ENCODE measurements at places on chromosomes 6 and 20. TPM values are rescaled to one million over a fixed set of nuclear protein-coding genes. Genes with fewer than 3 reads are reported as not detected.

DNA sequence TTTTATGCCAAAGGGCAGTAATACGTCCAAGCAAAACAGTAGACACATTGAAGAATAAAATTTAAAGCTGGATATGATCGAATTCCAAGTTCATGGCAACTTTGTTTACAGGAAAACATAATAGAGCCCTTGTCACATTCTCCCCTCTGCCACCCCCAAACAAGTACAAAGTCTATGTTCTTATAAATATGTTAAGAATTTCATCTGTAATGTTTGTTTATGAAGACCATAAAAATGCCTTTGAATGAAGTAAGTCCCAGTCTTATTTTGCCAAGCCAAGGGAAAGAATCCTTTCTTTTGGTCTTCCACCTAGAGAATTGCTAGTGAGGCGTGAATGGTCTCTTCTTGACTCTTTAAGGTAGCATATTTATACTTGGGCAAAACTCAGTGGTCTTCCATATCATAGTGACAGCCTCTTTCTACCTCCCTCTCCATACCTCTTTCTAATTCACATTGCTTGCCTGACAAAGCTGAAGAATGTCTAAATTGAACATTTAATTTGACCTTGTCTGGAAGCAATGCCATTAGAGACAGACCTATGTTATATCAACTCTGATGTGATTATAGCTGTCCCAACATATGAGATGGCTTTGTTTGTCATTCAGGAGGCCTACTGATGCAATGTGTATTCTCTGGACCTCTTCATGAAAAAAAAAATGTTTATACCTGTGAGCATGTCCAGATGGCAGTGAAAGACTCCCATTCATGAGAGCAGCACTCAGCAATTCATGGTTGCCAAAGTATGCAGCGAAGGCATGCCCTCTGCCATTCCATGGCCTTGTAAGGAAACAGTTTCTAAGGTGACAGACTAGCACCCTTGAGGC, 70.6 kb upstream of the CCN2 start:
- DNase-seq: no peak

DNA sequence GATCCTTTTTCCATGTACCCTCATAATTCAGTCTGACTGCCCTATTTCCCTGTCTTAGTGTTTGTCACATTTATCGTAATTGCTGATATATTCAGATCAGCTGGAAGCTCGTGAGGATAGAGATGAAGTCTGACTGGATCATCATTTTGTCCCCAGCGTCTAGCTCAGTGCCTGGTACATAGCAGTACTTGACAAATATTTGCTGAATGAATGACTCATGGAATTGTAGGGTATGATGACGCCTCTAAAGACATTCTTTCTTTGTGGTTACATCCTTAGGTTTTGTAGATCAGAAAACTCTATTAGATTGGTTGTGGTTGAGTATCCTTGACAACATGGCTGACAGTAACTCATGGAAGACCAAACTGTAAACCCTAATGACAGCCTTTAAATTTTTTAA, 68.9 kb downstream of the MTHFD1L start:
- DNase-seq: no peak

DNA sequence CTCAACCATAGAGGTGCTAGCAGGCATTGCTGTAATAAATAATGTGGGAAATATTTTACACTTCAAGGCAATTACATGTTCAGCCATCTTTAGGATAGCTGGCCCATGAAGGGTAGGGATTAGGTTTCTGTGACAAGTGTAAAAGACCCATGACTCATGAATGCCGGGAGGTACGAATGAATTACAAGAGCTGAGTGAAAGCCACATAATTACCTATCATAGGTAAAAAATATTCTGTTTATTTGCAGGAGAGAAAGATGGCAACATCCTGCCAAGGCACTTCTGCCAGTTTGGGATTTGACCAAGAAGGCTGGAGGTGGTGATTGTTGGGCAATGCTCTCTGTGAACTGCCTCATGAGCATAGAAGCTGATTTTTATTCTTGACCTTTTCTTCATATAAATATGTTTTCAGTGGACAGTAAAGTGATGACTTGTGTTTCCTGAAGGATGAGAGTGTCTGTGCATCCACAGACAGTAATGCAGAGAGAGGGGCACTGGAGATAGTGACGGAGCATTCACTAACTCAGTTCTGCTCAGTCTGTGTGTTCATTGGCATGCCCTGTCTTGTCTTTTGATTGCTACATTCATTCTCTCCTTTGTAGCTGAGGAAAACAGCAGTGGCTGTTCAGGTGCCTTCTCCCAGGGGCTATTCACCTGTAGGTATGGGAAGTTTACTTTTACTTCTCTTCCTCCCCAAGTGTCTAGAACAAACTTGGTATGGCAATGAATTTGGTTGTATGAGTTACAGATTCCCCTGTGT, 481.1 kb downstream of the TFAP2B start:
- DNase-seq: no peak

DNA sequence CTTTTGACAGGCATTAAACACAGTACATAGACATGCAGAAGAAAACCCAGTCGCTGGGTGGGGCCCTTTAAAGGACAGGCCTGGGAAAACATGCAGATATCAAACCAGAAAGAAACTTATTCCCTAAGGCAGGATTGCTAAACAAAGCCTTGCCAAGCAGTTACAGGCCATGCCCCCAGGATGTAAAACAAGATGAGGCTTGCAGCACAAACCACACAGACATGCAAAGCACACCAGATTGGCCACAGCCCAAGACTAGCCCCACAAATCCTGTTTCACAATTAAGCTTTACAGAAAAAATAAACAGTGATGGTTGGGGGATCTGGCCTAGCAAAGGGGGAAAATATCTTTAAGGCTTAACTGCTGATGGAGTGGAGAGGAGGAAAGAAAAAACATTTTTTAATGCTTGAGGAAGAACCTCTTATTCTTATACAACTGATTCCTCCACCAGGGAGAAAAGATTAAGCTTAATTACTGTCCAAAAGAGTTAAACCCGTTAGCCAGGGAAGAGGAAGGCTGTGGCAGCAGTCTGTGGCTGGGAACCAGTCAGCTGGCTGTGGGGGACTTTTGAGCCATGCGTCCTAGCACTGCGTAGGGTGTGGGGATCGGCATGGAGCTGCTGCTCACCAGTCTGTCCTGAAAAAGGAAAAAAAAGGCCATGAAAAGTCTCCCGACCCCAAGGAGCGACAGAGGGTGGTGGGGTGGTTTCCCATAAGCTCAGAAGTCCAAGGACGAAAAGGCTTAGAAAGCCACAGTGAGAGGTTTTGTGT, 28.4 kb downstream of the COL19A1 start:
- no peak for DNase-seq

DNA sequence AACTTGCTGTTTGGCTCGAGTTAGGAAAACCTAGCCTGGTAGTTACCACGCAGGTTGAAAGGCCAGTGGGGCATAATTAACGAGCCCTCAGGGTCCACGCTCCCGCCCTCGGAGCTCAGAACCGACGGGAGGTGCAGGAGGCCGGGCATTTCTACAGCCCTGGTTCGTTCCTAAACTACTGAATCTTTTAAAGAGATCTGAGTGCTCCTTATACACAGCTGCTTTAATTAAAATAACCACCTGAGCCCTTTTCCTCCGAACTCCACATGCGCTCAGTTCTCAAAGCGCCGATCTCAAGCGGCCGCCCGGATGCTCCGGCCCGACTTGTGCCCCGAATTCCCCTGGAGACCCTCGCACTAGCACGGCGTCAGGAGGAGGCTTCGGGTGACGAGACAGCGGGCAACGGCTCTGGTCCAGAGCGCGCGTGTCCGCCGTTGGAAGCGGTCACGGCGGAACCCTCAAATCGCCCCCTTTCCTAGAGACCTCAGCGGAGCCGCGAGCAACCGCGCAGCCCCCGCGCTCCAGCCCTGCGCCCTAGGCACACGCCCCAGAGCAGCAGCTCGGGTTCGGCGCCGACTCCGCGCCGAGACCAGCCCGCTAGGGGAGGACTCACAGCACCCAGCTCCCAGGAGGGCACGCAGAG, 397 bp downstream of the WDR27 start:
- DNase-seq: no peak

DNA sequence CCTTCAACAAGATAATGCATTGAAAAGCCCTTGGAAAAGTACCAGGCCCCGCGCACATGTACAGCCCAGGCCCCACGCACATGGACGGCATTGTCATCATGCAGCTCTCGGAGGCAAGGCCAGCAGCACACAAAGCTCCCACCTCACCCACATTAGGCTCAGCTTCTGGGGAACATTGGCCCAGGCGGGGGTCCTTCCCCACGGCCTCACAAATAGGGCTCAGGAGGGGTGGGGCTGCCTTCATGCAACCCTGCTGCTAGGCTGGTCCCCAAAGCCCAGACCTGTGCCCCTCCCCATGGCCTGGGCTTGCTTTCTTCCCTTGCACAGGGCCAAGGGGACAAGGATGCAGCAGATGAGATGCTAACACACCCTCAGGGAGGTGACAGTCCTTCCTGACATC, 26.7 kb downstream of the NPEPL1 start:
- peak; percentile 1 for DNase-seq

DNA sequence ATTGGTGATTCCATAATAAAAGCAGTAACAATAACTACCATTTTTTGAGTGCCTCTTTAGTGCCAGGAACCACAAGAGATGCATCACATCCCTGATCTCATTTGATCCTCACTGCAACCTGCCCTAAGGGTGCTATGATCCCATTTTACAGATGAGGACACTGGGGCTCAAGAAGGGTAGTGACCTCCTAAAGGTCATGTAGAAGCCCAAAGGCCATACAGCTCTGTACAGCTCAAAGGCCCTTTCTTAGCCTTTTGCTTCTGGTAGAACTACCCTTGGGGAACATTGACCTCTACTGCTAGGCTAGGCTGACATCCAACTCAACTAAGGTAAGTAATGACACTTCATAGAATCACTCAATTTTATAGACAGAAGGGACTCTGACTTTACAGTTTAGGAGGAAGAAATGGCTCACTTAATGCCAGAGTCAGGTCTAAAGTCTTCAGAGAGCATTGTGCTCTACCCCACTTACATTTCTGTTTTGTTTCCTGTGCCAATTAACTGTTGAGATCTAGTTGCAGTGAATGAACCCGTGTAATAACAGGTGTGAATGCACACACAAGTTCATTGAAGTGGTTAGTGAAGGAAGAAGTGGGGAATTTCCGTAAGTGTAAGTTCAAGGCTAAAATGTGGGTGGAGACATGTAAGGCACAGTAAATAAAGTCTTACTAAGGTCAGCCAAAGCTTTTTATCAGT, 10.7 kb downstream of the SLC9A8 start:
- no peak for DNase-seq

- DNase-seq: no peak
Measured at GRCh38 chr6:71279321-71279720, 9.3 kb upstream of the OGFRL1 start.

DNA sequence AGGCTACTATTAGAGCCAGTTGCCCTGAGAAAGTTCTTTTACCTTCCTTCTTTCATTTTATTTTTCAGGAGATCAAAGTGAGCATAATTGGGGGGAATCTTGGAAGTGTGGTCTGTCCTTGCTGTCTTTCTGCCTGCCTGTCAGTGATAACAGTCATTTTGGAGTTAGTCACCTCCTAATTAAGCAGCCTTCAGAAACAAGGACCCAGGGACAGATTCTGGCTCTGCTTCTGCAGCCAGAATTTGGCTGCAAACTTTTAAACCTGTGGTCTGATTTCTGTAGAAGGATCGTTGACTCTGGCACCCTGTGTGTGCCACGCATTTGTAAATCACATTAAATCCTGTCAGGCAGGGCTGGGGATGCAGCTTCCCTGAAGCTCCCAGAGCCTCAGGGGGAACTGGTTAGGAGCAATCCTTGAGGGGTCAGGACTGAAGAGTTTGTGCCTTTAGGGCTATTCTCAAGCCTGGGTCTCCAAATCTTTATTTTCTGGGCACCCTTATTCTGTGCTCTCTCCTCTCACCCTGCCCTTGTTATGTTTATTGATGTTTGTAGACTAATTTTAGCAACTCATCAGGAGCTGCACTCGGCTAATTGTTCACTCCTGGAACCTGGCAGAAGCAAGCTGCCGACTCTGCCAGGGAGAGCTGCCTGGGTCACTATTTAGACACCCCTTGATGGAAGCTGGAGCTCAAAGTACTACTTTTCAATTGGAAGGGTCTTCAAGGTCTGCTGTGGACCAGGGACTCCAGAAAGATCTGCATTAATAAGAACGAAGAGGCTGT, 6.8 kb downstream of the NOX3 start:
- no peak for DNase-seq

DNA sequence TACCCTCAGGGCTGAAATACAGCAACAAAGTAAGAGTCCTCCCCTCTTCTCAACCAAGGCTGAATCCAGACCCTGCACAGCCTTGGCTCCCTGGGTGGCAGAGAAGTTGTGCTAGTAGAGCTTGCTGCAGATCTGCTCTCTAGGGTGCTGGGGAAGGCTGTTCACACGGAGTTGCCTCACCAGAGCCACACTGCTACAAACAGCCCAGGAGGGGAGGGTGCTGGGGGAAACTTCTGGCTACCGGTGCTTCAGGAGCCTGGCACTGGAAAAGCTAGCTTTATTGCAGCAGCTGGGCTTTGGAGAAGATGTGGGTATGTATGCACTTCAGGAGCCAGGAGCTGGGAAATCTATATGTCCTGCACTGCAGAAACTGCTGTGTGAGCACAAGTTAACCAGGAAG, 37.6 kb upstream of the SUPT3H start:
- no peak for DNase-seq

GRCh38 chr6:36592221-36592655, 1.9 kb upstream of the SRSF3 start:
- DNase-seq: no peak

- DNase-seq: no peak
Measured at GRCh38 chr20:1775117-1775516, 117.5 kb upstream of the SIRPG start.

GRCh38 chr20:14955399-14955798, 618.0 kb upstream of the FLRT3 start:
- no peak for DNase-seq

GRCh38 chr6:130524552-130524951, 158.7 kb downstream of the TMEM200A start:
- no peak for DNase-seq

- DNase-seq: no peak
Measured at GRCh38 chr6:21749754-21750153, 156.2 kb downstream of the SOX4 start.

DNA sequence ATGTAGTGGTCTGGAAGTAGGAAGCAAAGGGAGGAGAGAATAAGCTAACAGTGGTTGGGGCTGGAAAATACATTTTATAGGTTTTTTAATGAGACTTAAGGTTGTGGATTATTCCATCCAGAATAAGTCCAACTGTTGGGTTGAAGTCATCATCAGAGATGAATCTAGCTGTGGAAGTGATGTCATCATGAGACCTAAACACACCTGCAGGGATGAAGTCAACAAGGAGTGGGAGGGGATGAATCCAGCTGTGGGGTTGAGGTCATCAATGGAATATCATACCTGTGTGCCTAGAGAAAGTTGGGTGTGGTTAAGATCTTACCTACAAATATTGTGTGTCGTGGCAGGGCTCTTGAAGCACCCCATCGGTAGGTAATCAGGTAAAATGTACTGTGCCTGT, 730.7 kb downstream of the RFPL4B start:
- DNase-seq: no peak

The GPR63 gene
- total RNA-seq: 5.0 TPM

The KIF6 gene
- 0.21 TPM for total RNA-seq

The CALHM6 gene
- total RNA-seq: 9.7 TPM

The SLC26A8 gene
- total RNA-seq: not detected

The HSPA12B gene
- not detected for total RNA-seq

The TBX18 gene
- not detected for total RNA-seq
